ENCODE measurements at places on chromosomes 2 and 18.

GRCh38 chr18:35522130-35522959 lies 24.6 kb upstream of the INO80C start:
- no peak for DNase-seq

- DNase-seq = no peak
These were observed 396.8 kb upstream of the ID2 start for GRCh38 chr2:8285081-8285480.

GRCh38 chr2:58081000-58081399 lies 34.4 kb downstream of the VRK2 start:
- DNase-seq = no peak

GRCh38 chr2:29532436-29532835 lies 388.9 kb downstream of the ALK start:
- no peak for DNase-seq

DNA sequence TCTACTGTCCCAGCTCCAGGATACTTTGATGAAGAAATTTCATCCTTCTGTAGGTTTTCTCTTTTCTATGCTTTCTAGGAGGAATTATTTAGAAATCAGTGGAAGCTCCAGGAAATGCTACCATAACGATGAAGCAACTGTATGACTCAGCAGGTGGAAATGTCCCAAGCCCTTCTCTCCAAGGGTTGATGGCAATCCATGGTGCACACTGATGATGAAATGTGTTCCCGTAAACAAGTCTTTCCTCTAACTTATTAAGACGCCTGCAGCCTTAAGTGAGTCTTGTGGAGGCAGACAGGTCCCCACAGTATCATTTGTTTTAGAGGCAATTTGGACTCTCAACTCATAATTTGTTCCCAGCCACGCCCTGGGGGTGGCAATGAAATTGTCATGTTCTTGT lies 777.6 kb upstream of the SOX11 start:
- peak; percentile 53 for DNase-seq

DNA sequence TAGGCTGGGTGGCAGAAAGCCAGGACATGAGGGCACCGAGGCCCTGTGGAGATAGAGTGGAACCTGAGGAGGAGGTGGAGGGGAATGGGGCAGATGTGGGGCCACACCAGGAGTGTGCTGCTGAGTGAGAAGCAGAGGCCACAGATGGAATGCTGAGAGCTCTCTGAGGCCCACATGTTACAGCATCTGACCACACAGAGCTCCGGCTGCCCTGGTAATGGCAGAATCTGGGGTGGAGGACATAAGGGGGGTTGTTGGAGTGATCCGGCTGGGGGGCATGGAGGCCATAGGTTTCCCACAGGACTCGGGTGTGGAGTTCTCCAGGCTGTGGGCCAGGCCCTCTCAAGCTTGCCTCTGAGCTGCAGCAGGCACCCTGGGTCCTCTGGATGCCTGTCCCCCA lies 3.8 kb downstream of the MZT2B start:
- DNase-seq = no peak

- no peak for DNase-seq
These were observed 54.4 kb downstream of the AOX1 start for GRCh38 chr2:200640176-200640575.

- no peak for DNase-seq
These were observed 7.3 kb upstream of the DUSP2 start for GRCh38 chr2:96152304-96153161.

DNA sequence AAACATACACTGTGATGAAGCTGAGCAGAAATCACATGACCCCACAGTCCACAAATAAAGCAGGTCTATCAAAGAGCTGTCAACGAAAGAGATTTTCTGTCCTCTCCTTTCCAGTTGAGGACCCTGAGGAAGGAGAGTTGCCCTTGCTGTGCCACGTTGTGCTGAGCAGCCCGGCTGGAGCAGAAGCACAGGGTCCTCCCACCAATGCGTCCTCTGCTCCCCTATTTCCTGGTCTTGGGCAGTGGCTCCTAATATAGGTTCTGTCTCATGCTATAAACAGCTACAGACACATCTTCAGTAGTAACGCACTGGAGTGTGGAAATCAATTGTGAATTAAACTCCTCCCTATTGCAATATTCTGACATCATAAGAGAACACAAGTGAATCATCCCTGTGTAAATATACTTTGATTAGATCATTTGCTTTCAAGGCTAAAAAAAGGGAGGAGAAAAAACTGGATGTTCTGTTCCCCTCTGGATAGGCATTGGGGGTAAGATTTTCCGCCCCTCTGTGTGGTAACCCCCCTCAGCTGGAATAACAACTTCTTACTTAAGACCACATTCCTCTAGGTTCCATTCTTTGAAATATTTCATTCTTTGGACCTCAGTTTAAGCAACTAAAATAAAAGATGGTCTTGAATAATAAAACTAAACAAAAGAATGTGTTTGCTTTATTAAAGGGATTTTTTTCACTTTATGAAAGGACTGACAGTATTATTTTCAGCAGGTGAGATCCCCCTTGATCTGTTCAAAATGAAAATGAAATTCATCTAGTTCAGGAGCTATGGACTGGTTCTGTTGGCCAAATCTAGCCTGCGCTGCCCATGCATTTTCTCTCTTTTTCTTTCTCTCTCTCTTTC lies 8.3 kb upstream of the RHOB start:
- DNase-seq = peak; percentile 96
